Regular cardiac myocyte (primary cell): ENCODE measurements at places on chromosomes 11 and 22. TPM values are rescaled to one million over a fixed set of nuclear protein-coding genes. Genes with fewer than 3 reads are reported as not detected.

IRF7 gene
- total RNA-seq: 6.3 and 7.9 TPM in 2 replicates

FAM227A gene
- 1.3 and 1.7 TPM in 2 replicates for total RNA-seq

GAB4 gene
- total RNA-seq: not detected in 2 replicates

CALCB gene
- total RNA-seq: not detected in 2 replicates

TEX54 gene
- not detected in 2 replicates for total RNA-seq

NTM gene
- total RNA-seq: 20.3 and 43.3 TPM in 2 replicates

SNU13 gene
- 69.9 and 127 TPM in 2 replicates for total RNA-seq

ANGPTL5 gene
- total RNA-seq: under 0.01 and 0.28 TPM in 2 replicates

MAJIN gene
- not detected in 2 replicates for total RNA-seq

RBX1 gene
- total RNA-seq: 57.2 and 78.2 TPM in 2 replicates

C11orf65 gene
- total RNA-seq: 0.85 and 1.2 TPM in 2 replicates

OR52H1 gene
- total RNA-seq: 0.19 and 0.56 TPM in 2 replicates

APOL4 gene
- 0.38 and 1.4 TPM in 2 replicates for total RNA-seq

C11orf52 gene
- 0.38 and 1.4 TPM in 2 replicates for total RNA-seq

NUDT8 gene
- total RNA-seq: 2.5 and 8.8 TPM in 2 replicates

FAT3 gene
- total RNA-seq: 5.0 and 7.3 TPM in 2 replicates

THRSP gene
- not detected in 2 replicates for total RNA-seq

ESAM gene
- total RNA-seq: 2.5 and 7.1 TPM in 2 replicates

GGT5 gene
- total RNA-seq: 7.1 and 9.9 TPM in 2 replicates

CHRDL2 gene
- total RNA-seq: under 0.01 TPM in 1 of 2 replicates, not detected in the other

FGF19 gene
- total RNA-seq: not detected in 2 replicates

COA4 gene
- total RNA-seq: 70.5 and 107 TPM in 2 replicates

A4GALT gene
- total RNA-seq: 19.2 and 20.9 TPM in 2 replicates

OR5AP2 gene
- total RNA-seq: not detected in 2 replicates

ANKRD13D gene
- 33.3 and 33.7 TPM in 2 replicates for total RNA-seq

LARGE2 gene
- not detected in 2 replicates for total RNA-seq

CCDC116 gene
- total RNA-seq: 0.19 and 0.28 TPM in 2 replicates

NRXN2 gene
- total RNA-seq: 7.5 and 23.1 TPM in 2 replicates

OR51E2 gene
- 0.19 and 0.56 TPM in 2 replicates for total RNA-seq

HOATZ gene
- total RNA-seq: under 0.01 TPM in 1 of 2 replicates, not detected in the other

PTDSS2 gene
- total RNA-seq: 31.9 and 45.2 TPM in 2 replicates

P2RY2 gene
- 0.28 and 0.38 TPM in 2 replicates for total RNA-seq

CCDC188 gene
- 0.38 and 0.56 TPM in 2 replicates for total RNA-seq

RIMBP3C gene
- total RNA-seq: 0.38 and 0.56 TPM in 2 replicates

AP5B1 gene
- 7.7 and 8.5 TPM in 2 replicates for total RNA-seq

NRIP3 gene
- total RNA-seq: 16.6 and 28.2 TPM in 2 replicates

TYR gene
- not detected in 2 replicates for total RNA-seq
